ENCODE measurements at places on chromosomes 7 and 10. TPM values are rescaled to one million over a fixed set of nuclear protein-coding genes. Genes with fewer than 3 reads are reported as not detected.

The IFIT2 gene
- 1.3 TPM for total RNA-seq

The TEX36 gene
- not detected for total RNA-seq

The TMEM26 gene
- not detected for total RNA-seq

The TFR2 gene
- total RNA-seq, result 17.7 TPM

The CPVL gene
- total RNA-seq, result not detected

The SPRN gene
- total RNA-seq, result not detected

The H2BK1 gene
- not detected for total RNA-seq

All from activated CD8-positive, alpha-beta memory T cell treated with anti-CD3 and anti-CD28 coated beads for 36 hours (primary cell).